ENCODE measurements at places on chromosomes 12 and 14.

GRCh38 chr14:74582910-74583581 lies 29.0 kb downstream of the LTBP2 start:
- DNase-seq = peak; percentile 85

DNA sequence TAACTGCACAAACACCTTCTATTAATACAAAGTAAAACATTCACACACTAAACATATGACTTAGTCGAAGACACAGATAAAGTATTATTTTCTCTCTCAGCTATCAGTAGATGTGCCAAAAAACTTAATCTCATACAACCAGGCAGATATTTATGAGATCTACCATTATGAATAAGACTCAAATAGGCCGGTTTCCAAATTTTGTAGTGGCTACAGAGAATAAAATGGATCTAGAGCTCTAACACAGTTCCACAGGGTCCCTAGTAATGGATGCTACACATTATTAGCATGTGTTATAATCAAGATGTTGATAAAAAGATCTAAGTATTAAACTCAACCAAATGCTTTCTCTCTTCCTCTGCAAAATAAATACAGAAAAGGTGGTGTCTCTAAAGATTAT lies 10.4 kb downstream of the SAV1 start:
- no peak for DNase-seq

DNA sequence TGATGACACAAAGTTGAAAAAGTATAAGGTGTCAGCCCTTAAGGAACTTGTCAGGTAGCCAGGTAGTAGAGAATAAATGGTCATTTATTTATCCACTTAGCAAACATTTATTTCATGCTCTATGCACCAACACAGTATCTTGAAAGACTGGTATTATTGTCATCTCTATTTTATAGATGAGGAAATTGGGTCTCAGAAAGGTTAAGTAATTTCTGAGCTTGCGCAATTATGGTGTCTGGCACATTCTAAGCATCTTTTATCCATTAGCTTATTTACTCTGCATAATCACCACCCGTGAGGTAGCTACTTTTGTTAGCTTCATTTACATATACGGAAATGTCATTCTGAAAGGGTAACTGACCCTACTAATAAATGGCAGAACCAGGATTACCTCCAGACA lies 2.5 kb upstream of the UTP20 start:
- DNase-seq = no peak

DNA sequence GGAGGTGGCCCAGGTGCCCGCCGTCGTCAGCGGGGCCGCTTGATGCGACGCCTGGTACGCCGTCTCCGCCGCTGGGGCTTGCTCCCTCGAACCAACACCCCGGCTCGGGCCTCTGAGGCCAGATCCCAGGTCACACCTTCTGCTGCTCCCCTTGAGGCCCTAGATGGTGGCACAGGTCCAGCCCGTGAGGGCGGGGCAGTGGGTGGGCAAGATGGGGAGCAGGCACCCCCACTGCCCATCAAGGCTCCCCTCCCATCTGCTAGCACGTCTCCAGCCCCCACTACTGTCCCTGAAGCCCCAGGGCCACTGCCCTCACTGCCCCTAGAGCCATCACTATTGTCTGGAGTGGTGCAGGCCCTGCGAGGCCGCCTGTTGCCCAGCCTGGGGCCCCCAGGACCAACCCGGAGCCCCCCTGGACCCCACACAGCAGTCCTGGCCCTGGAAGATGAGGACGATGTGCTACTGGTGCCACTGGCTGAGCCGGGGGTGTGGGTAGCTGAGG lies 5.5 kb downstream of the LRP10 start:
- DNase-seq = no peak

- DNase-seq = no peak
Observed at GRCh38 chr14:72898448-72898847, 4.5 kb upstream of the DPF3 start.

GRCh38 chr14:49962621-49963020 lies 69.7 kb downstream of the ARF6 start:
- DNase-seq = no peak

- no peak for DNase-seq
Observed at GRCh38 chr14:52342849-52343596, 28.9 kb downstream of the PTGER2 start.

- DNase-seq = no peak
Observed at GRCh38 chr12:101493556-101493955, 18.4 kb downstream of the SPIC start.

GRCh38 chr14:96581026-96581425 lies 78.8 kb downstream of the PAPOLA start:
- DNase-seq = no peak

- DNase-seq = no peak
Observed at GRCh38 chr14:29735459-29735858, 192.2 kb downstream of the PRKD1 start.

DNA sequence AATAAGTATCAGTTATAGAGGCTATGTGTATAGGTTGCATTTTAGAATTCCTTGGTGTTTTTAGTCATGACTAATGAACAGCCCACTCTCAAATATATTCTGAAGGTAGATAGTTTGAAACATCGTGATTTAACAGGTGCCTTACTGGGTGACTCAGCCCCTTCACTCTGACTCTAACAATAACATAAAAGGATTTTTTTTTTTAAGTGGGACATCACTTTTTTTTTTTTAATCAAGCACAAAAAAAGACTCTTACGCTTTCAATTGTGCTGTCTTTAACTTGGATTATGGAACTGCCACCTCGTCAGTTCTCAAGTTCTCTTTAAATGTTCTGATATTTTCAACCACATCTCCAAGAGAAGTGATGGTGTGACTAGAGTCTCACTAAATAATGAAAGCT lies 46.6 kb downstream of the PPFIA2 start:
- DNase-seq = no peak

GRCh38 chr12:94769047-94769420 lies 118.7 kb upstream of the TMCC3 start:
- DNase-seq = no peak

- DNase-seq = no peak
Observed at GRCh38 chr14:36426836-36427235, 93.2 kb downstream of the NKX2-1 start.

DNA sequence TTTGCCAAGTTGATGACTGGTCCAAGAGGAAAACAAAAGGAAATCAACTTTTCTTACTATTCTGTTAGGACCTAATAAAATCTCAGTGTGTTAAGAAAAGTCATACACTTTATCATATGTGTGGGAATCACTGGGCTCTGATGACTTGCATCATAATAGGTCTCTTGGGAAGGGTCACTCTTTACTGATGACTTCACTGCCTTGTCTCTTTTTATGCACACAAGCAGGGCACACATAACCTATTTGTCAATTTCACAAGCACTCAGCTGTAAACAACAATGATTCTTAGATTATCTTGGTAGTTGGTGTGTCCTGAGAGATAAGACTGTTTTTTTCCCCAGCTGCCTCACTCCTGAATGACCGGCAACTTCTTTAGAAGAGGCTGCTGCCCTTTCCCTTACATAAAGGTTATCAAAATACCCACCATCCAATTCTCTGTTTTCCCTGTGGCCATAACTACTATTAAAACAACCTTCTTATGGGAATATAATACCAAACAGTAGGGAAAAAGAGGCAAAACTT lies 50.9 kb upstream of the INSM2 start:
- no peak for DNase-seq

- DNase-seq = no peak
Observed at GRCh38 chr14:104712881-104713734, 10.9 kb upstream of the ADSS1 start.

DNA sequence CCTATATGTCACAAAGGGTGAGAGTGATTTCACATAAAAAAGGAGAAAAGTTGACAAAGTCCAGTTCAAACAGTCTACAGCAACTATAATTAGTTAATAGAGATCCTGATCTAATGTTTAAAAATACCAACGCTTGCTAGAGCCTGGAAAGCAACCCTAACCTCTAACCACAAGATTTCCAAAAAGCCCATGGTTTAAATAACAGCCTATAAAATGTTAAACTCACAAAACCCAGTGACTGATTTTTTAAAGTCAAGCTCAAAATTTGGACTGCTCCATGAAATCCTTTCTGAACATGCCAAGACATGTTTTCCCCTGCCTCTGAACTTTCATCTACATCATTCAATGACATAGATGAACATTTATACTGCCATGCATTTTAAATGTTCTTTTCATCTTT lies 81.6 kb downstream of the PLEKHG7 start:
- DNase-seq = no peak

DNA sequence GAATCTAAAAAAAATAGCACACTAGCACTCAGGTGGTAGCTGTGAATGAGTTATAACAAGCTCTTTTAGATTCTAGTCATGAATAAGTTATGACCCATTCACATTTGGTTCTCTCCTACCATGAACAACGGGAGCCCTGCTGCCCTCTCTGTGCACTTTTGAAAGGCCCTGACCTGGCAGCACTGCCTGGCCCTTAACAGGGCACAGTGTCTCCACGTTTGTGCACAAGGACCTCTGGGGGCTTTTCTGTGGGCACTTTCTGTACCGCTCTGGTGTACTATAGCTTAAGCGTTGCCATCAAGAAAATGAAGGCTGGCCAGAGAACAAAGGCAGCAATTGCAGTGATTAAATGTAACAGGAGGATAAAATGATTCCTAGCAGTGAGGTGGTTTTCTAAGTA lies 21.2 kb downstream of the CCDC92 start:
- DNase-seq = no peak

- DNase-seq = no peak
Observed at GRCh38 chr14:33634631-33635030, 316.2 kb downstream of the EGLN3 start.

DNA sequence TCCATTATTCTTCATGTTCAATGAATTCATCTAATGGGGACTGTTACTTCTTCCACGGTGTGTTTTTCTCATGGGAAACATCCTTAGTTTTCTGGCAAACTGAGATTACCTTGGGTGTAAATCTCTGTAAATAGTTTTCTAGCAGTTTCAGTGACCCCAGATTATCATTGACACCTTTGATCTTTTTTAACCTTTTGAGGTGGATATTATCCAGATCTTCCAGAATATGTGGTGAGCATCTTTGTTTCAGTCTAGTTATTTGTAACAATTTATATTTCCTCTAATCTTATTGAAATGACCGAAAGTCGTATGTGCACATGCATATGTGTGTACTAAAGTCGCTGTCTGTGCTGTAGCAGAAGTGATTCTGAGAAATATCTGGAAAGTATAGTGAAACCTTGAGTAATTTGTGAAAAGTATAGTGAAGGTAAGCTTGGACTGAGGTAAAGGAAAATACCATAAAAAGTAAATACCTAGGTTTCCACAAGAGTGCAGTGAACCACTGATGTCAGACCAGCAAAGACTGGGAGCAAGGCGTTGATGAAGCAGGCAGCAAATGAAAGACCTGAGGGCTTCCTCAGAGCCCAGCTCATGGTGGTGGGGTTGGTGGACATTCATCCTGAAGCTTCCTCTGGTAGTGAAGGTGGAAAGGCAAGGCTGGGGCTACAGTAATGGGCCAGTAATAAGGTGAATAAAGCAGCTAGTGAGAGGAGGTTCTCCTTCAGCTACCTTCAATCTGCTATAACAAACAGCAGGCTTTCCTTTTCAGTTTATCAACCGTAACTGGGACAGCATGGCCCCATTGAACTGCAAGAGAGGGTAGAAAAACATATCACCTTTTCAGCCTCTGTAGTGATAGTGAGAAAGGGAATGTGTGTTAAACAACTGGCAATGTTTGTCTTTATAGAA lies 480.2 kb upstream of the FBXO33 start:
- no peak for DNase-seq

DNA sequence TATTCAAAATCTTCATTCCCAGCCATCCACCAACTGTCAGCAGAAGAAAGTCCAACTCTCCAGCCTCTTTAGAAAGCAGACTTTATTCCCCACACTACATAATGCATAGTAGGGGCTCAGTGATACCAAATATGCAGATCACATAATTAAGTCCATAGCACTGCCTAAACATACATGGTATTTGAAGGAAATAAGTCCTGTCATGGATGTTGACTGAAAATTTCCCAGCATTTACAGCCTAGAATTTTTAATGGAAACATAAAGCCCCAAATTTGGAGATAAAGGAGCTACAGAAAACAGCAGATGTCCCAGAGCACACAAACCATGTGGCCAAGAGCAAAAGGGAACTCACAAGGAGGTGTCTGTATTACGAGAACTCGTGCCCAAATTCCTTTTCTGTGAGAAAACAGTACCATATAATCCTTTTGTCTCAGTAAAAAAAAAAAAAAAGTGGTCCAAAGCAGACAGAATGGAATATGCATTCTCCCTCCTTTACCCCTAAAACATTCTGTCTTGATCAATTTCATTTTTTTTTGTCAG lies 920.5 kb downstream of the NRXN3 start:
- no peak for DNase-seq

- no peak for DNase-seq
Observed at GRCh38 chr12:103161582-103162362, 204.3 kb downstream of the ASCL1 start.

GRCh38 chr12:29991924-29992323 lies 208.2 kb upstream of the TMTC1 start:
- no peak for DNase-seq

GRCh38 chr12:119642986-119643385 lies 24.9 kb upstream of the PRKAB1 start:
- no peak for DNase-seq

- DNase-seq = no peak
Observed at GRCh38 chr12:83954071-83954789, 958.4 kb downstream of the SLC6A15 start.

- DNase-seq = no peak
Observed at GRCh38 chr12:64389154-64389553, 1.4 kb downstream of the C12orf56 start.

- DNase-seq = no peak
Observed at GRCh38 chr12:33663000-33663654, 223.5 kb upstream of the SYT10 start.

DNA sequence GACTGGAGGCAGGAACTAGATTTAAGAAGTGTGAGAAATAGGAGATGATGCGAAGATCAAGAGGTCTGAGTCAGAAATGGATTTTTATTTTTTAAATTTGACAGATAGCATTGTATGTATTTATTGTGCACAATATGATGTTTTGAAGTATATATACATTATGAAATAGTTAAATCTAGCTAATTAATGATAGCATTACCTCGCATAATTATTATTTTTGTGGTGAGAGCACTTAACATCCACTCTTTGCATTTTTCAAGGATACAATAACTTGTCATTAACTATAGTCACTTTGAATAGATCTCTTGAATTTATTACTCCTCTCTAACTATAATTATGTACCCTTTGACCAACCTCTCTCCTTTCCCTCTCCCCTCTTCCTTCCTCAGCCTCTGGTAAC lies 3.7 kb downstream of the SMOC1 start:
- DNase-seq = no peak

- no peak for DNase-seq
Observed at GRCh38 chr14:104805326-104805678, 4.4 kb downstream of the ZBTB42 start.

- DNase-seq = no peak
Observed at GRCh38 chr12:29273178-29273843, 107.7 kb downstream of the ERGIC2 start.

GRCh38 chr14:85090681-85091080 lies 439.3 kb upstream of the FLRT2 start:
- DNase-seq = no peak

- no peak for DNase-seq
Observed at GRCh38 chr12:71760471-71760870, 5.8 kb downstream of the RAB21 start.
